ENCODE measurements at places on chromosomes 12 and 14.
A peak's percentile ranks its signal among the peaks of the same experiment; 100 is the strongest.

DNA sequence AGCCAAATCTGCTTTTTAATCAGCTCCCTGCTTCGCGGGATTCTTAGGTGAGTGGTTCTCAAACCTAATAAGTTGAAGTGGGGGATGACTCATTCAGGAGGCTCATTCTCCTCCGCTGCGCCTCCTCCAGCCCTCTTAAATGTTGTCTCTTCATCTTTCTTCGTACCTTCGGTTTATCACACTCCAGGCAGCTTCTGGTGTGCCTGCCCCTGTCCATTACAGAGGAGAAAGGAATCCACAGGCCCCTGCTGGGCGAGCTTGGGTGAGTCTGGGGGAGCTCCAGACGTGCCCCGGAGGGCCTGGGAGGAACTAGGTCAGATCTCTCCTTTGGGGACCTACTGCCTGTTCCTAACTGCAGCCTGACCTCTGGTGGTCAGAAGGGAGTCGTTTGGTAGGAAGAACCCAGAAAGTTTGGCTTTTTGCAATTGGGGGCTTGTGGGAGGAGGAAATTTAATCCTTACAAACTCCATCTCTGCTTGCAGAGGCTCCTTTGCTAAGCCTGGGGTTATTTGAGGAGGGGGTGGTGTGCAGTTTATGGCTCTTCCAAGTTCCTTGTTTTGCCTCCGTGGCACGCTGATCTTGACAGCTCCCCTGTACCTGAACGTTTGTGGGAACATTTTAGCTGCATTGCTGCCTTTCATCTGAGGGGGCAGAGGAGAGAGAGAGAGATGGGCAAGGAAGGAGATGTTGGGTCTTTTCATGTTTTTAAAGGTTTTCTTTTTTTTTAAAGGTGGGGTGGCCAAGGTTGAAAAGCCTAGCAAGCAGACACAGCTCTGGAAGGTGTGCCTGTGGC lies 84.1 kb upstream of the GNG2 start:
- DNase-seq: no peak

DNA sequence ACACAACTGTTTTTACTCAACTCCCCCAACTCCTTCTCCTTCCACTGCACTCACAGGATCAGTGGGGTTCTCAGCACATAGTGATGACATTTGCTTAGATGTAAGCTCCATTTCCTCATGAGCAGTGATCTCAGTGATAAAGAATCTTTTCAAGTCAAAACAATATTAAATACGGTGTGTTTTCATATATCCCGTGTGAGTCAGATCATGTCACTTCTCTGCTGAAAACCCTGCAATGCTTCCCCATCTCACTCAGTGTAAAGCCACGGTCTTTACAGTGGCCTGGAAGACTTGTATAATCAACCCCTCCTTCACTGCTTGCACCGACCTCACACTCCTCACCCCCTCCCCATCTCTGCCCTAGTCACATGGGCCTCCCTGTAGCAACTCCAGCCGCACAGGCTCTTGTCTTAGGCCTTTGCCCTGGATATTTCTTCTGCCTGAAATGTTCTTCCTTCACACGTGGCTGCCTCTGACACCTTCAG lies 149.7 kb upstream of the ARHGAP5 start:
- DNase-seq: no peak

DNA sequence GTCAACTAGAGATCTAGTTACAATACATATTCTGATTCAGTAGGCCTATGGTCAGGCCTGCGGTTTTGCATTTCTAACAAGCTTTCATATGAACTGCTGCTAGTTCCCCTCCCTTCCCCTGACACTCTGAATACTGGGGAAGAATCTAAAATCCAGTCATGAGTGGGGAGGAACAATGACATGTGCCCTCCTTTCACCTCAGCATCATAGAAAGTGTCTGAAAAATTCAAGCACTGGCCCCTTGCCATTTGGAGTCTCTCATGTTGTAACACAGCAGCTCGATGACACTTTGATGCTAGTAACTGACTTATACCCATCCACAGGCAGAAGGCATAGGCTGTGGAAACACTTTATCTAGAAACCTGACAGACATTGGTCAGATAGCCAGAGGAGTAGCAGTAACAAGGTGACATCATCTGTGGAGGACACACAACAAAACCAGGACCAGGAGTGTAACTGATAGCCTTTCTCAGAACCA lies 161.9 kb upstream of the RASSF8 start:
- DNase-seq: no peak

DNA sequence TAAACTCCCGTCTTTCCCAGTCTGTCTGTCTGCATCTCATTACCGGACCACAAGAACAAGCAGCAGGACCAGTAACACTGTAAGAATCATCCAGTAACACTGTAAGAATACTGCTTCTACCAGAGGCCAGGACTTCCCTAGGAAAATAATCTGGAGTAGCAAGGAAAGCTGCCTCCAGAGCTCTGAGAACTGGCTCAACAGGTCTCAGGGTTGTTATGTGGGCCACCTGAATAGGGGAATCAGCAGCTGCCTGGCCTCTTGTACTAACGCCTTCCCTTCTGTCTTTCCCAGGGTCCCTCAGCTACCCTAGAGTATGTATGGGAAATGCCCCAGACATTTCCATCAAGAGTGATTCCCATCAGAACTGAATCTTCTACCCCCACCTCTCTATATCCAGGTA lies 954 bp upstream of the SLC39A2 start:
- no peak for DNase-seq

DNA sequence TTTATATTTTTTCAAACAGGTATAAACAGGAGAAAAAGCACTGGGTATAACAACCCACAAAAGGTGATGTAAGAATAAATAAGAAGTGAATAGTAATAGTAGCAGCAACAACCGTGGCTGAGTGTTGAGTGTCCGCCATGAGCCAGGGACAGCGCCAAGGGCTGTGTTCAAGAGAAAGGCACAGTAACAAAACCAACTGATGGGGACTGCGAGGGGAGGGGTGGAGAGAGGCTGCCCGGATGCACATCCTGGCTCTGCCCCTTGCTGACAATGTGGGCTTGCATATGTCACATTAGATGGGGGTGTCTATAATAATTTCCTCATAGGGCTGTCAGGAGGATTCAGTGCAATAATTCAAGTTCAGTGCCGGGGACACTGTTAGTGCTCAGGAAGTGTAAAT lies 912.4 kb downstream of the VRK1 start:
- DNase-seq: no peak

DNA sequence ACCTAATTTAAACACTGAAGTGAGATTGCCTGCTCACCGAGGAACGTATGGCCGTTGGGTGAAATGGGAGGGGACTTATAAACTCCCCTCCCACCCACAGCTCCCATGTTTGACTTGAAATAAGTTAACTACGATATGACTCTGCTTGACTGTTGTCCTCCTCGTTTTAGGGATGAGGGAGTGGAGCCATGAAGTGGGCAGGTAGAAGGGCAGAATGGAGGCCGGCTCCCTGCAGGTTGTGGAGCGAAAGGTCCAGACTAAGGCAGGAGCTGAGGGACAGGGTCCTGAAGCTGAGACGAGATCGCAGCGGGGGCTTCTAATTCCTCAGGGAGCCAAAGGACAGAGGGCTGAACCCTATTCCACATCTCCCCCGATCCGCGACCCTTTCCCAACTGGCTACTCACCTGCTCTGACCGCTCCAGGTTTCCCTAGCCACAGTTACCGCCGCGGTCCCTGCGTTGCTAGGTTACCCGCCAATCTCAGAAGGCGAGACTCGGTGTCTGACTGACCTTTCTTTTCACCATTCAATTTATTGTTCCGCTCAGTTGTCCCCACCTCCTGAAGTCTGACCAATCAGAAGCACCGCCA lies 577 bp upstream of the TPCN1 start:
- DNase-seq: no peak

- DNase-seq: peak; percentile 54
These were observed 5.3 kb upstream of the ACACB start for GRCh38 chr12:109110988-109111495.

DNA sequence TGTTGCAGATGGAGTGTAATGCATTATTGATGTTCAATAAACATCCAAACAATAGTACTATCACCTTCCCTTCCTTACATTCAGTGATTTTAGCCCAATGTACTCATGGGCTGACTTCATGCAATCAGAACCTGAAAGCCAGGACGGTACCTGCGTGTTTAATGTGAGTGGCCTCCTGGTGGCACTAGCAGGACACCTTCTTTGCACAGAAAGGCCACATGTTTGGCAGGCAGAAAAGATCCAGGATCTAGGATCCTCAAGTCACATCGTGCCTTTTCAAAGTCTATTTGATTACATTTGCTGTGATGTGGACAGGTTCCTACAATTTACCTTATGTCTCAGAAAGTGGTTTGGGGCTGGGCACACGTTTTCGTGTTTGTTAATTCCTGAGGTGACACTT lies 82.9 kb downstream of the NEDD1 start:
- DNase-seq: no peak

GRCh38 chr14:30211326-30211725 lies 283.7 kb upstream of the PRKD1 start:
- DNase-seq: no peak
